ENCODE measurements at places on chromosomes 16 and 17.

GRCh38 chr17:71085238-71086033, 916.1 kb downstream of the KCNJ2 start:
- no peak for DNase-seq

DNA sequence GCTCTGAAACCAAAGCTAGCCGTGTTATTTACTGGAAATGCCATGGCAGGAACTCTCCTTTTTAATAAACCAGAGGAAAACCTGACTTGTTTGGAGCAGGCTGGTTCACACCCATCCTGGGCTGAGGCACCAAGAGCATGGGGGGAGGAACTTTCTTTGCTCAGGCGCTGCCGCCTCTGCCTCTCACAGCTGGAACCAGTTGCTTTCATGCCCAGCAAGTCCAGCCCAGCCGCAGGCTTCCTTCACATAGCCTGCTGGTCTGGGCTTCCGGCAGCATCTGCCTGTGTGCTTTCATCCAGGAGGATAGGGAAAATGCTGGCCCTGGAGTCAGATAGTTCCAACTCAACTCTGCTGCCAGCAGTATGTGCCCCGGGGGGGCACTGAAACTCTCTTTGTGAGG, 88.1 kb upstream of the ASIC2 start:
- no peak for DNase-seq

DNA sequence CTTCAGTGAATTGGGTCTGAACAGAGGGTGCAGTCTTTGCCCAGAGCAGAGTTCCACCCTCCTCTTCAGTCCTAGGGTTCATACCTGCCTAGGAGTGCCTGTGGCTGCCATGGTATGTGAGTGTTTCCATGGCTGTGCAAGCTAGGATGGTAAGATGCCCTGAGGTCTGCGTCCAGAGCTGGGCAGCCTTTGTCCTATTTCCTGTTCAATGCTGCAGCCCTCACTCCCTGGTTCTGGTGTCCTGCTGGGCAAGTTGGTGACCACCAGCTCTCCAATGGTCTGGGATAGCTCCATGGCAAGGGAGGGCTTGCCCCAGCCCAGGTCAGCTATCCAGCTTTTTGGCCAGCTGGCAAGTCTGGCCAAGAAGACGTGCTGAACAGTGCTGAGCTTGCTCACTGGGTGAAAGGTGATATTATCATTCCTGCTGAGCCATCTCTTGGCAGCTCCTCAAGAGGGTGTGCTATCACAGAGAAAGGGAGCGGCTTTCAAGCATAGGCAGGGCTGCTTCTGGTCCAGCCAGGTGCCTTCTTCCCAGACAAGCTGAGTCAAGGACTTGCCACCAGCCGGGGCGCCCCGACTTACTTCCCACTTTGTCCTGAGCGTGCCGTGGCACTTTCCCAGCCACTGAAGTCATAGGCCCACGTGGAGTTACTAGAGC, 13.0 kb upstream of the NFATC3 start:
- no peak for DNase-seq

DNA sequence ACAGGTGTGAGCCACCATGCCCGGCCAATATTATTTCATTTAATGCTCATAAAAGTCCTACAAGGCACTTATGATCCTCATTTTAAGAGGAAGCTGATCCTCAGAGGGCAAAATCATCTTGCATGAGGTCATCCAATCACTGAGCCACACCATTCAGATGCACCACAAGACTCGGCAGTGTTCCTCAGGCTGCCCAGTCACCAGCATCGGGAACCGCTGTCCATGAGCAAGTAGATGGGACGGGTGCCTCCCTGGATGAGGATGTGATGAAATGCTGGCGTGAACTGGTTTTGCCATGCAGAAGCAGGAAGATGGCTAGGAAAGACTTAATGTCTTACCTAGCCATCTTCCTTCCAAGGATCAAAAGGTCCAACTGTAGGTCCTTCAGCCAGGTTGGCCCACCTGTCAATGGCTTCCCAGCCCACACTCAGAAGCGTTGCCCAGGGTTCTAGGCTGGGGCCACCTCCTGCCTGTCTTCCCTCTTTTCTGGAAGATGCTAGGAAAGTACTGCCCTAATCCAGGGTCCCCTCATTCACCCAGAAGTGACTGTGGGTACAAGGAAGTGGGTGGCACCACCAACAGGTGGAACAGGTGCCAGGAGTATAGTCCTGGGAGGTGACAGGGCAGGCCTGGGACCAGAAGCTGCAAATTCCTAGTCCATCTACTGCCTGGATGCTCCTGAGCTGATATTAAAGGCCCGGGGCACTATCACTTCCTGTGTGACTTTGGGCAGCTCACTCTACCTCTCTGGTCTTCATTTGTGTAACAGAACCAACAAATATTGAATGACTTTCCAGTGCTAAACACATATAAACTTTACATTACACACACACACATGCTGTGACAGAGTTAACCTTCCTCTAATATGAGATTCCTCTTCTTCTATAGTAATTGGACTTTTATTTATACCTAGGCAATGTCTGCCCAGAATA, 32.2 kb upstream of the CRYBA1 start:
- DNase-seq, result no peak

DNA sequence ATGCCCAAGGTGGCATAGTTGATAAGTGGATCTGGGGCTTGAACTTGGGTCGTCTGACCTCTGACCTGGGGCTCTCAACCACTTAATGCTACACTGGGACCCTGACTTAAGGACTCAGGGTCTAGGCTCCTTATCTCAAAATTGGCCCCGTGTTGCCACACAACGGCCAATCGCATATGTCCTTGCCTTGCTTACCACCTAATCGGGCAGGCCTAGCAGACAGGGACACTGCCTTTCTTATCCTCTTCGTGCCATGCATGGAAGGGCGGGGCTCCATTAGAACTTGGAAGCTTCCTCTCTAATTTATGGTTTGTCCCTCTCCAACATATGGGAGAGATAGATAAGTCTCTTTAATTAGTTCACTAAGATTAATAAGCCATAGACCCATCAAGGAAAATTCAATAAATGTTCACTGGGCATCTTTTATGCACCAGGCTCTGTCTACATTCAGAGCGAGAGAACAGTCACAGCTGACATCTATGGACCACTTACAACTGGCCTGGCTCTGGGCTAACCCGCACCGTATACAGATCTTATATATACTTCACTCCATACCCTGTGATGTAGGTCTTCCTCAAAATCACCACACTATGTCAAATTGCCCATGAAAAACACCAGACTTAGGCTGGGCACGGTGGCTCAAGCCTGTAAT, 35.1 kb downstream of the CDH1 start:
- no peak for DNase-seq

GRCh38 chr16:27234603-27235002, 31.3 kb downstream of the KDM8 start:
- no peak for DNase-seq

GRCh38 chr16:75248536-75249380, 2.7 kb downstream of the BCAR1 start:
- no peak for DNase-seq

DNA sequence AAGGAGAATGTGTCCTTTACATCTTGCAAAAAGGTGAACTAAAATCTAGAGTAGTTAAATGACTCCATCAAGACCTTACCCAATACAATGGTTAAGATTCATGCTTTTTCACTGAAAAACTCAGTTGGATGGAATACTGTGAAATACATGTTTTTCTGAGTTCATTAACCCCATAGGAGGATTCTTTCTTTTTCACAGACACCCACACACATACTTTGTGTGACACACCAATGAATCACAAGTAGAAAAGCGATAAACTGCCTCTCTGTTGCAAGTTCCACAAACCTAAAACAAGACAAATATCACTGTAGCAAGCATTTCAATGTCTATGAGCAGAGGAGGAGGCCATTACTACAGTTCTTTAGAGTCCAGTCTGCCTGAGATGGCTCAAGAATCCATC, 258.8 kb upstream of the CDH5 start:
- no peak for DNase-seq

GRCh38 chr17:13209081-13209480, 191.3 kb upstream of the ELAC2 start:
- no peak for DNase-seq

DNA sequence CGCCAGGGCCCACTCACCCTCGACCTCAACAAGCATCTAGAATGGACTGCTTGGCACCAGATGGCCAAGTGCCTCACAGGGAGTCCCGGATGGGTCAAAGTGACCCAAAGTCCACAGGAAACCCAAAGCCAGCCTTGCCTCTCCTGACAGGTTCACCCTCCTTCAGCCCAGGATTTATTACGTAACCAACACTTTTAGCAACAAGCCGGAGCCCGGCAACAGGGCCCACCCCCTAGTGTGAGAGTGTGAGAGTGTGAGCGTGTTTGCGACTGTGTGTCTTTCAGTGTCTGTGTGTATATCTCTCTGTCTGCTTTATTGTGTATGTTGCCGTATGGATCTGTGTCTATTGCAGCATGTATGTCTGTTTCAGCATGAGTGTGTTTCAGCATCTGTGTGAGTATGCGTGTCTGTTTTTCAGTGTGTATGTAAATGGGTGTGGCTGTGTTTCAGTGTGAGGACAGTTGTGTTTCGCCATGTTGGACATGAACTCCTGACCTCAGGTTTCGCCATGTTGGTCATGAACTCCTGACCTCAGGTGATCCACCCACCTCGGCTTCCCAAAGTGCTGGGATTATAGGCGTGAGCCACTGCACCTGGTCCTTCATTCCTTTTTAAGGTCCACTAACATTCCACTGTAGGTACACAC, 13.7 kb upstream of the PEMT start:
- DNase-seq, result no peak

DNA sequence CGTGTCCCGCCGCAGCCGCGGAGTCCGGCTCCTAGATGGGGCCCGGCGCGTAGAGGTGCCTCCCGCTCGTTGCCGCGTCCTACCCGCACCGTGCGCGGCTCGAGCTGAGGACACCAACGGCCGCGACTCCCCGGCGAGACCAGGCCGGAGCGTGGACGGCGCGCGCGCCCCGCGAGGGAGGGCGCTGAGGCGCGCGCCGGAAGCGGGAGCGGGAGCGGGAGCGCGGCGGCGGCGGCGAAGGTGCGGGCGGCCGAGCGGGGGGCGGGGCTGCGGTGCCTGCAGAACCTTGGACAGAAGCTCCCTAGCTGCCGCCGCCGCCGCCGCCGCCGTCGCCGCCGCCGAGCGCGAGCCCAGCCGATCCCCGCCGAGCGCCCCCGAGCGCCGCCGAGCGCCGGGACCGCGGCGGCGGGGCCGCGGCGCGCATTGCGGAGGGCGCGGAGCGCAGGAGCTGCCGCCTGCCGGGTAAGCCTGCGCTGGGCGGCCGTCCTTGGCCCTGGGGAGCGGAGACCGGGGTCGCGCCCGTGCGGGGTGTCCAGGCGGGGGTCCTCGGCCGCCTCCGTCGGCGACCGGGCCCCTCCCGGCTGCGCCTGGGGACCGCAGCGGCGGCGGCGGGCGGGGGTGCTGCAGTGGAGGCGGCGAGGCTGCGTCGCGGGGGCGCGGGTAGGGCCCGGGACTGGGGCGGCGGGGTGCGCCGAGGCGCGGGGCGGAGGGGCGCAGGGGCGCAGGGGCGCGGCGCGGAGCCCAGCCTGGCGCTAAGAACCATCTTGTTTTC, at the start of gene CDK5R1:
Gene CDK5R1 (plus strand): TSS at position 293 of the 772 bp plus-strand sequence. CDS start 628 bp downstream, outside the sequence.
- DNase-seq, result no peak

DNA sequence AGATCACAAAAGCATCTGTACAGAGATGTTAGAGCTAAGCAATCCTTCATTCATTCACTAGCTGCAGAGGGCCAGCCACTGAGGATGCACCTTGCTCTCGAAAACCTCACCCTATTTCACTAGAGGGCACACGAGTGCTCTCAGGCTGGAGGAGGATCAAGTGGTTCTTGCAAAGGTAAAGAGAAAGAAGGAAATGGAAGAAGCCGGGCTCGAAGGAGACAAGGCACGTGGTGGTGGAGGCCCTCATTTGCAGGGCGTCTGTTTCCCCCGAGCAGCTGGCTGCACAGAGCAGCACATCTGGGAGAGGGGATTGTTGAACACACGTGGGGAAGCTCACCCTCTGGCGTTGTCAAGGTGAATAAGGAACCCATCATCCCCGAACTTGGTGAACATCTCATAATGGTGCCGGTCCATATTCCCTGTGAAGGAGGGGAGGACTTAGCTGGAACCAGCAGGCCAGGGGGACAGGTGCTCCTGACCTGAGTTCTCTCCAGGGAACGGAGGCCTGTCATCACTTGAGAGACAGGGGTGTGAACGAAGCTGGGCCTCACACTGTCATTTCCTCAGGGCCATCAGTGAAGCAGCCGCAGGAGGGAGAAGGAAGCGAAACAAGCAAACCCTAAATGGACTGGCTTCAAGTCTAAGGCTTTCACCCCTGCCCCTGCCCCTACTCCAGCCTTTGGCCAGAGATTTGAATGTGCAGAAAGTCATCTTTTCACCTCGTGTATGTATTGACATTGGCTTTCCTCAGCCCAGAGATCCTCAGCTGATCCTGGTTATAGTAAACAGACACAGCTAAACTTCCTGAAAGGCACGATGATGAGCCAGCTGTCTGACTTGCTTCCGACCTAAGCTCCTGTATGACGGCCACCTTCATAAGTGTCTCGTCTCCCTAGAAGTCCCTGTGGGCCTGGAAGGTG, 27.6 kb downstream of the PRKAR1A start:
- DNase-seq, result no peak

GRCh38 chr17:29181226-29181625, 1.0 kb upstream of the MYO18A start:
- DNase-seq, result no peak

DNA sequence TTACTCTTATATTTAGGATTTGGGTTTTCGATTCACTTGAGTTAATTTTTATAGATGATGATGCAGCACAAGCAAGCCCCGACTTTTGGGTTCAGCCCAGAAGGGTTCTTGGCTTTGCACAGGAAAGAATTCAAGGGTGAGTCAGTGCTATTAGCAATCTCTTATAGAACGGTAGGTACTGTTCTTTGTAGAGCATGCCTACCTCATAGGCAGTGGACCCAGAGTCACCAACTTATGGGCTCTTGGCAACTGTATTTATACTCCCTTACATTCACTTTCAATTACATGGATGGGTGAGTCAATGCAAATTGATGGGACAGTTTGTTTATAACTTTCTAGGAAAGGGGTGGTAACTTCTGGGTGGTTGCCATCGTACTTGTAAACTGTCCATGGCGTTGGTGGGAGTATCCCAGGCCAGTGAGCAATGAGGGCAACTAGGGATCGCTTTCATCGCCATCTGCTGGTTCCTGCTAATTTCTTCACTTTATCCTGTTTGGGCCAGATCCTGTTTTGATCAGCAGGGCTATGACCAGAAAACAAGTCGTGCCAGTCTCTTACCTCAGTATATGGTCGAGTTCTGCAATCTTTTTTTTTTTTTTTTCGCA, 362.6 kb downstream of the CNTNAP4 start:
- no peak for DNase-seq

- no peak for DNase-seq
Observed at GRCh38 chr17:76427501-76428231, 25.3 kb downstream of the UBE2O start.

- peak; percentile 45 for DNase-seq
Observed at GRCh38 chr16:85055493-85056210, 28.1 kb downstream of the KIAA0513 start.
